MV-4-11 (cell line): ENCODE measurements at places on chromosomes 1 and 21.

DNA sequence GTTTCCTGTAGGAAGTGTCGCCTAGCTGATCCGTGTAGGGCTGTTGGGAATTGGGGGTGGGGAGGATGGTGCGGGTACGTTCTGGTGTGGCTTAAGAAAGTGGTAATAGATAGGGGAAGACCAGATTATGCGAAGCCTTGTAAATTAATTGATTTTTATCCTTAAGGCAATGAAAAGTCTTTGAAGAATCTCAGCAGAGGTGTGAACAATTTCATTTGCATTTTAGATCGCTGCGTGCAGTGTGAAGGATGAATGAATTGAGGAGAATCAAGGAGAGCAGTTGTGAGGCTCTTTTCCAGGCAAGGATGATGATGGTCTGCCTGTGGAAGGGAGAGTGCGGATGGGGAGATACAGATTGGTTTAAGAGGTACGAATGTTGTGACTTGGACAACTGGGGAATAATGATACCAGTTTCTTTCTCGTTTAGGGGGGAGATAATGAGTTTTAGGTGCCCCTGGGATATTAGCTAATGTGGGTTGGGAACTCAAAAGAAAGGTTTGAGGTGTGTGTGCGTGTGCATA lies 813 bp upstream of the DEDD start:
- no peak for DNase-seq

- DNase-seq = no peak
These were observed 58.4 kb downstream of the PLXNA2 start for GRCh38 chr1:208185801-208186231.

DNA sequence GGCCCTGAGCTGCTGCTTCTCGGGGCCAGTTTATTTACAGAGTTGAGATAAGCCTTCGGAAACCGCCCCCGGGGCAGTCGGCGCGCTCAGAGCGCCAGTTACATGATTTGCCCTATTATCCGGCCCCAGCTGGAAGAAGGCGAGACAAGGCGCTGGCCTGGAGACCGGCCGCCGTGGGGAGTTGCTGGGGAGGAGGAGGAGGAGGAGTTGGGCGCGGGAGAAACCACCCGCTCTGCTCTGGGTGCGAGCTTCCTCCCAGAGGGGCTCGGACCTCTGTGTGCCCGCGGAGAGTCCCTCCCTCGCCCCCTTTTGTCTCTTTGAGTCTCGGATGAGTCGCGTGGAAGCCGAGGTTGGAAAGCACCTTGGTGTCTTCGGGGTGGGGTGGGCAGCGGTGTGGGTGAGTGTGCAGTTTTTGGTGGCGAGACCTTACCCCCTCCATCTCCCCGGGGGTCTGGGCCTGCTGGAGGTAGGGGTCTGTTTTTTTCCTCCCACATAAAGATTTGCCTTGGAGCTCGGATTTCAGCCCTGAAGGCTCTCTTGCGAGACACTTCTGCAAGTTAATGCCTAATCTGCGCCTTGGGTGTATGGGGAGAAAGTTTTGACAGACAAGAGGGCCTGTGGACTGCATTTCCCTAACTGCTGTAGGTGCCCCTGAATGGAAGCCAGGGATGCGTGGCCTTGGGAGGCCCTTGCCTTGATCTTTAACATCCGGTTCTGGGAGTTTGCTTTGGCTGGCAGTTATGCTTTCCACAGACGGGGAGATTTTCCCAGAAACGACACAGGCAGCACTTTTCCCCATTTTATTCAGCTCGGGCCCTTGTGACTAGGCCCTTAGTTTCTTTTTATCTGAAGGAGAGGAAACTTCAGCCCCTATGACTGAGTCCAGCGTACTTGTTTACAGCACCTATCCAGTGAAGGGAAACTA lies 80.0 kb downstream of the NDUFS5 start:
- DNase-seq = no peak

DNA sequence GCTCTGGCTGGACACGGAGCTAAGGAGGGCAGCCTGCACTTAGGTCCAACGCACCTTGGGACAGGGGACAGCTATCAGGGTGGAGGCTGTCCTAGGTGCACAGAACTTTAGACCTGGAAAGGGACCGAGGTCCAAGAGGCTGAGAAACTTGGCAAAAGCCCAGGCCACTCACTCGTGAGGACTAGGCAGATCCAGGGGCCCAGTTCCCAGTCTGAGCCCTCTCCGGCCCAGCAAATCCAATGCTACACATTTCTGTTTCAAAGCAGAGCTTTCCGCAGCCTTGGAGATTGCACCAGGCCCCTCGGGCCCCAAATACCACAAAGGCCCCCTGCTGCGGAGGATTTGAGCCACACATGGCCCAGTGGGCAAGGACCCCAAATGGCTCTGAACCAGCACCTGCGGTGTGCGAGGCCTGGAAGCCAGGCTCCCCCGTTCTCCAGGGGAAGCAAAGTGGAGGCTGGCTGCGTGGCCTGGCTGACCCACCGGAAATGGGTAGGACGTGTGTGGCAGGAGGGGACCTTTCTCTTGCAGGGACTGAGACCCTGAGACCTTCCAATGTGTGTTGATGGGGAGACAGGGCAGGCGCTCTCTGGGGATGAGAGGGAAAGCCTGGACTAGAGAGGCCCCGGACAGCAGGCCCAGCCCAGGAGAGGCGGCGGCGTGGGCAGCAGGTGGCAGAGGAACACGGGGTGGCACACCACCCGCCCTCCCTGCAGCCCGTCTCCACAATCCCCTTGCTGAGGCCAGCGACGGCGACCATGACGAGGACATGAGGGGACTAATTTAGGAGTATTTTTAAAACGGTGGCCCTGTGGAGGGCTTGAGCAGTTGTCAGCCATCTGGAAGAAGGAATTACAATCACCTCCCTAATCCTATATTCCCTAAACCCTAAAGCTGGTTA lies 118.7 kb downstream of the CASZ1 start:
- no peak for DNase-seq

DNA sequence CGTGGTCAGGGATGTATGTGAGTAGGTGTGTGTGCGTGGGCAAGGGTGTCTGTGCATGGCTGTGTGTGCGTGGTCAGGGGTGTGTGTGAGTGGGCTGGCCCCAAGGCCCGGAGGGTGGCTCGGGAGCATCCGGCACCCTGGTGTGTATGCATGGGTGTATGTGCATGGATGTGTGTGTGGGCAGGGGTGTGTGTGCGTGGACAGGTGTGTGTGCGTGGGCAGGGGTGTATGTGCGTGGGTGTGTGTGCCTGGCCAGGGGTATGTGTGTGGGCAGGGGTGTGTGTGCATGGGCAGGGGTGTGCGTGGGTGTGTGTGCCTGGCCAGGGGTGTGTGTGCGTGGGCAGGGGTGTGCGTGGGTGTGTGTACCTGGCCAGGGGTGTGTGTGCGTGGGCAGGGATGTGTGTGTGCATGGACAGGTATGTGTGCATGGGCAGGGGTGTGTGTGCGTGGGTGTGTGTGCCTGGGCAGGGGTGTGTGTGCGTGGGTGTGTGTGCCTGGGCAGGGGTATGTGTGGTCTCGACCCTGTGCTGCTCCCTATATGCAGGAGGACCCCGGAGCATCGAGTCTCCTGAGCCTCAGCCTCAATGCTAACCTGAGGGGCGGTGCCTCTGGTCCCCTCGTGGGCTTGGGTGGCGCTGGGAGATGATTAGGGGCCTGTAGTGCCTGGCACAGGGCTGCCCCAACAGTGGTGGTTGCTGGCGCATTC lies 16.3 kb downstream of the ARHGEF16 start:
- no peak for DNase-seq

- DNase-seq = no peak
These were observed 28.6 kb downstream of the CAMSAP2 start for GRCh38 chr1:200767321-200767720.

DNA sequence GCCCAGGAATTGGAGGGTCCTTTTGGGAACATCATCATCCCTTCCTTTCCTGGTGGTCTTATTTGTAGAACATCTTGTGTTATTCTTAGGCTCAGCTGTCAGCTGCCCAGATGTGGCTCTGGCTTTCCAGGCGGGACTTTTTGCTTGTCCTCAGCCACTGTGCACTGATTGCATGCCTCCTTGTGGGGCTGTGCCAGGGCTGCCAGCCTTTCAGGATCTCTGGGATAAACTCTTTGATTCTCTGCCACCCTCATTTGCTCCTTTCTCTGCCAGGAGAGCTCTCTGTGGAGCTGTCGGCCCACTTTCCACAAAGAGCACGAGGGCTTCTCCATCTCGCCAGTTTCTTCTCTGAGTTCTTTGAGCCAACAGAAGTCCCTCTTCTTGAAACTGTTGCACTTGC lies 63.1 kb downstream of the PTPRU start:
- no peak for DNase-seq

- DNase-seq = peak; percentile 96
These were observed 35.9 kb downstream of the USP24 start for GRCh38 chr1:55179177-55179835.

- no peak for DNase-seq
These were observed 143.6 kb downstream of the SLC45A1 start for GRCh38 chr1:8461351-8462110.

- no peak for DNase-seq
These were observed 130.9 kb upstream of the AJAP1 start for GRCh38 chr1:4523551-4523950.

GRCh38 chr1:99004254-99004860 lies 304 bp downstream of the PLPPR5 start:
- DNase-seq = no peak

- DNase-seq = no peak
These were observed 34.8 kb upstream of the ATP6V1G3 start for GRCh38 chr1:198575292-198575691.

GRCh38 chr21:40011371-40011770 lies 144.1 kb downstream of the PCP4 start:
- no peak for DNase-seq

DNA sequence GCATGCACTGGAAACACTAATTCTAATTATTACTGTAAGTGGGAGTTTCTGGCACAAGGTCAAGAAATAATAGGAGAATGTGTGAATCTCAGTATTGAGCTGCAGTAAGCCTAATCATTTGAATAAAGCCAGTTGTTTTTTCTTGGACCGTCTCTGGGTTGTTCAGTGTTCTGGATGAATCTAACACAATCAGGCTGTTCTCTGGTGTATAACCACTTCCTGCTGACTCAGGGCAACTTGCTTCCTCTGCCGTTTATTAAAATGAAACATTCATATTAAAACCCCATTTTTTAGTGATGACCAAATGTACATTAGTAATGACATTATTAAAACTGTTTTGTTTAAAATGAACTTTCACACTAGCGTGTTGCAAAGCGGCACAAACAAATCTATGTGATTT lies 273.1 kb upstream of the SNX7 start:
- DNase-seq = peak; percentile 46

DNA sequence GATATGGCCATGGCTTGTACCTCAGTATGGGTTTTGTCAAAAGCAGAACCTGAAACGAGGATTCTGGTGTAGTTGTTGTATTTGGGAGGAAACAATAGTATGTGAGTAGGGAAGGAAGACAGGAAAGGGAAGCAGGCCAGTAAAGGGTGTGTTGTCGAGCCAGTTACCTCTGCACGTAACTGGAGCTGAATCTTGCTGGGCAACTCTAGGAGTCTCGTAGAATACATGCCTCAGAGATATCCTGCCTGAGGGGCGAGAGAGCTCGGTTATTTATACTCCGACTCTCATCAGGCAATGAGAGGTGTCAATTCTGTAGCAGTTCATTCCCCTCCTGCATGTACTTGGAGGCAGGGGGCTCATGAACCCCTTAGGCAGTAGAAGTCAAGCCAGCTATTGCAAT lies 45.9 kb upstream of the KIF26B start:
- peak; percentile 16 for DNase-seq

DNA sequence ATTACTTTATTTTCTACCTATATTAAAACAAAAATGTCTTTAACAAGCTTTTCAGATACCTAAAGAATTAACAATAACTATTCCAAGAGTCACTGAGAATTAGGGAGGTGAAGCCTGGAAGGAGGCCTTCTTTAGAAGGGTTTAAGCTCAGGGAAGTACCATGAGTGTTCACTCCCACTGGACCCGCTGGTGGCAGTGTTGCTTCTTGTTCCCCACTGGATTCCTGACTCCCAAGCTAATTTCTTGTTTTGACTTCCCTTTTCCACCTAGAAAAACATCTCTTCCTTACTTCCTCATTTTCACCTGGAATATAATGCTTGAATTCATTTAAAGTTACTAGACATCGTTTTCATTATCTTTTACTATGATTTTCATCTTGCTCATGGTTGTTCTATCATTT lies 264.2 kb downstream of the HMCN1 start:
- peak; percentile 6 for DNase-seq

- DNase-seq = no peak
These were observed 25.2 kb upstream of the SSX2IP start for GRCh38 chr1:84715342-84716019.

- DNase-seq = peak; percentile 74
These were observed 4.5 kb downstream of the COPA start for GRCh38 chr1:160338580-160338979.

GRCh38 chr1:38615680-38616079 lies 243.9 kb downstream of the RRAGC start:
- DNase-seq = no peak

DNA sequence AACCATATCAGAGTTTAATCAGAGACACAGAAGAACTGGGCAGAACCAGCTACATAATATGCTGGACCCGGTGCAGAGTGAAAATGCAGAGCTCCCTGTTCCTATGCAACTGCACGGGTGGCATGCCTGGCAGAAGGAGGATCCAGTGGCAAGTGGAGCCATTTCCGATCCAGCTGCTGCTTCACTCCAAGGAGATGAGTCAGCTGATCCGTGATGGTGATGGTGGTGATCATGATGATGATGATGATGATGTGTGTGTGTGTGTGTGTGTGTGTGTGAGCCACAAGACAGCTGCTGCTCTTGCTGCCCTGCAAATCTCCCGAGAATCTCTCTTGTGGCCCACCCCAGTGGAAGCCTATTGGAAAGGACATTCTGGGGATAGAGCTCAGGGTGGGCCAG lies 133.0 kb downstream of the URB2 start:
- DNase-seq = no peak

GRCh38 chr1:11875094-11875493 lies 16.3 kb upstream of the NPPB start:
- DNase-seq = no peak

DNA sequence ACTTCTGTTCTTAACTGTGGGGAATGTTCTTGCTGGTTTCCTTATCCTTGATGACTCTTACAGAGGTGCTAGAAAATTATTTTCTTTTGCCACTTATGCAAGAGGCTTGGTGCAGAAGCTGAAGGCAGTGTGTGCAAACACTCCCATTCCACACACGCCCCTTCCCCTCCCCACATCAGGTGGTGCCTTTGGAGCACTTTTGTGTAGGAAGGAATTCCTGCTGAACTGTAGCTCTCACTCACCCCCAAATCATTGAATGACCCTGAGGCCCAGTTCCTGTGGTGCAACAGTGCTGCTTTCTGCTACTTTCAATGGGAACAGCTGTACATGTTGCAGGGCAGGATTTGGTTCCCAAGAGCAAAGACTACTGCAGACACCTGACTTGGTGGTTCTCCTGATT lies 101.8 kb downstream of the CD247 start:
- no peak for DNase-seq

GRCh38 chr1:245091818-245092637 lies 62.8 kb upstream of the KIF26B start:
- no peak for DNase-seq
